ENCODE measurements at places on chromosomes 4 and X.

- DNase-seq: no peak
These were observed 194.3 kb upstream of the POF1B start for GRCh38 chrX:85573801-85574200.

DNA sequence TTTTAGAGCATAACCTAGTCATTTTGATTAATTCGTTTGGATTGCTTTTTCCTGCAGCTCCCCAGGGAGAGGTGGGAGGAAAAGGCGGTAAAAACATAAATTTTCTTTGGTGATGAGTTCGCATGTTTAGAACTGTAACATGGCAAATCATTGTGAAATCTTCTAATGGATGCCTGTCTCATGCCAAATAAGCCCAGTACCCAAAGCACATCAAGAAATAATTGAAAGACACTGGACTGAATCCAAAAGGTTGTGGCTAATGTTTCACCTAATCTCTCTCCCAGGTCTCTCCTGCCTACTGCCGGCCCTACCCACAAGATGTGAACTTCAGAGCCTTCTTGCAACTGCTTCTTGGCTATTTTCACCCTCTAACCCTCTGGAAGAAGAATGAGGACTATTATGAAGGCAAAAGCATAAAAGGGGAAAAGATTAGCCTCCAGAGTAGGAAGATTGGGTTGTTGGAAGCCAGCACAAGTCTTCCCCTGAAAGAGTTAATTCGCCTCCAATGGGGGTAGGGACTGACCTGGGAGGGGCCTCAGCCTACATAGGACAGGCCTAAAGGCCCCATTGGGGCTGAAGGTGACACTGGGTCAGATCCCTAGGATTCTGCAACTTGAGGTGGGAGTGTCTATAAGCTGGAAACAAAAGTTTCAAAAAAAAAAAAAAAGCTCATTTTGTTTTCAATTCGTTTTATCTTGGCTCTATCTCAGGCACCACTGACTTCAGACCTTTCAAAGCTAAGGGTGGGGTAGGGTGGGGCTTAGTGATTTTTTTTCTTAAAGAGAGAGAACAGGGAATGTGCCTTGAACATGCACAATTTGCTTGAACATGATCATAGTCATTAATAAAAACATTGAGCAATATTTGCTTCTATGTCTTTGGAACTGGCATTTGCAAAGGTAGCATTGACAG is 278.6 kb upstream of the KLF3 start:
- DNase-seq: no peak

GRCh38 chr4:140937866-140938265 is 181.7 kb upstream of the TBC1D9 start:
- DNase-seq: no peak

- DNase-seq: no peak
These were observed 565 bp upstream of the ZNF41 start for GRCh38 chrX:47483306-47484268.

DNA sequence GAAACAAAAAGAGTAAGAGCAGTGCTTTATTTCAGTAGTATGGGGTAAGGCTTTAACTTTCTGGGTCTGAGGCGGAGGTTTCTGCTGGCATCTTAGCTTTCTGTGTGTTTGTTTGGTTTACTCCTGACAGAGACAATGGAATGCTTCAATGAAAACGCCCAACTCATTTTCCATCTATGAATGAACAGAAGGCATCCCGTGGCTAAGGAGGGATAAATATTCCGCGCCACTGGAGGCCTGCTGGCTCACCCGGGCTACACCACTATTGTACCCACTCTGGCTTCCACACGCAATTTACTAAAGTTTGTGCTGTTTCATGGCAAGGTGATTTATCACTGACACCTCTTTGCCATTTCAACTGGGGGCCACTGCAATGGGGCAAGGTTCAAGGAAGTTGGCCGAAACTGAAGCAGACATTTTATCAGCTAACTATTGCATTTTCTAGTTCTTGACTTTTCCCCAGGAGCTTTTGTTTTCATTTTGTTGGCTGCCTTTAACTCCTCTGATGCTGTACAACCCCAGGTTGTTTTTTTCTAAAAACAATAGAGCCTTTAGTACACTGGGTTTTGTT is 32.8 kb upstream of the PPARGC1A start:
- DNase-seq: no peak

DNA sequence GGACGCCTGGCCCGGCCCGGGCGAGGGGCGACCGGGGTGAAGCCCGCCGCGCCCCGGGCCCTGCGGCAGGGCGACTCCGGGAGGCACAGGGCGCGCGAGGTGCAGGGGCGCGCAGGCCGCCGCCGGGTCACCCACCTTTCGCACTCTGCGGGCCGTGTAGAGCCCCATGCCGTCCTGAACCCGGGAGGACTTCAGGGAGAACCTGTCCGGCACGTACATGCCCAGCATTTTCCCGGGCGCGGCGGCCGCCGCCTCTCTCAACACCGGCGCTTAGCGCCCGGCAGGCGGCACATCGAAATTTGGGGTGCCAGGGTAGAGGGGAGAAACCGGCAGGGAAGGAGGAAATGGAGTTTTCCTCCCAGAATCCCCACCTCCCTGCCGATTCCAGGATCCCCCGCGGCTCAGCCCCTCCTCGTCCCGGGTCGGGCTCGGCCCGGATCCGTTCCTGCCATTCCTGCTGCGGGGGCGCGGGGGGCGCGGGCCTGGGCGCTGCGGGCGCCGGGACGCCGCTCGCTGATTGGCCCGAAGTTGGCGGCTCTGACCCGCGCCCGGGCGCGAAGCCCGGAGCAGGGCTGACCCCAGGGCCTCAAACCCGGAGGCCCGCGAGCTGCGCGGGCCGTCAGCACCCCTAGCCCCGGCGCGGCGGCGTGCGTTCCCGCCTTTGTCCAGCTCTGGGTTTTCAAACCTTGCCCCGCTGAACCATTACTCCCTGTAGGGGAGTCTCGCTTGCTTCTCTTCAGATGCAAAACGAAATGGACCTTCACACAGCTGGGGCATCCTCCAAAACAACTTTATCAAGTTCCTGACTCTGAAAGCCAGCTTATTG is at the start of gene PRDM5:
PRDM5 (minus strand) TSS at position 346 of the 826 bp plus-strand sequence; CDS start at position 228, 118 bp downstream.
- peak; percentile 18 for DNase-seq

GRCh38 chr4:170089274-170089667 is 485 bp downstream of the AADAT start:
- no peak for DNase-seq

- DNase-seq: no peak
These were observed 69.6 kb downstream of the PPP2R2C start for GRCh38 chr4:6402566-6403399.

- DNase-seq: no peak
These were observed 7.9 kb downstream of the PGRMC2 start for GRCh38 chr4:128279624-128280225.

GRCh38 chr4:68494688-68495087 is 47.4 kb downstream of the TMPRSS11E start:
- no peak for DNase-seq

DNA sequence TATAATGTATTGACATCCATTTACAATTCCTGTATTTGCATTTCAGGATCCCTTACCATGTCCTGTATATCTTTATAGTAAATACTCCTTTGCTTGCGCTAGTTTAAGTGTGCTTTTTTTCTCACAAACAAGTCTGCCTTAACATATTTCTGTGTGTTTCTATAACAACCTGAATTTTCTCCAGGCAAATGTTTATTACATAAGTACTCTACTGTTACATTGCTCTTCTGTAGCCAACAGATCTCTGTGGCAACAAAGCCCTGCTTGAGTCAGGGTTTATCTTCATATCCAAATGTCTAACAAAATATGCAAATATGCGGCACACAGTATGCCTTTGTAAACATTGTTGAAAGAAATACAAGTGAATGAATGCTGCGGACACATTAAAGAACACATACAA is 625.5 kb downstream of the TLL1 start:
- no peak for DNase-seq

- DNase-seq: no peak
These were observed 55.3 kb upstream of the KCNIP4 start for GRCh38 chr4:22003878-22004277.

DNA sequence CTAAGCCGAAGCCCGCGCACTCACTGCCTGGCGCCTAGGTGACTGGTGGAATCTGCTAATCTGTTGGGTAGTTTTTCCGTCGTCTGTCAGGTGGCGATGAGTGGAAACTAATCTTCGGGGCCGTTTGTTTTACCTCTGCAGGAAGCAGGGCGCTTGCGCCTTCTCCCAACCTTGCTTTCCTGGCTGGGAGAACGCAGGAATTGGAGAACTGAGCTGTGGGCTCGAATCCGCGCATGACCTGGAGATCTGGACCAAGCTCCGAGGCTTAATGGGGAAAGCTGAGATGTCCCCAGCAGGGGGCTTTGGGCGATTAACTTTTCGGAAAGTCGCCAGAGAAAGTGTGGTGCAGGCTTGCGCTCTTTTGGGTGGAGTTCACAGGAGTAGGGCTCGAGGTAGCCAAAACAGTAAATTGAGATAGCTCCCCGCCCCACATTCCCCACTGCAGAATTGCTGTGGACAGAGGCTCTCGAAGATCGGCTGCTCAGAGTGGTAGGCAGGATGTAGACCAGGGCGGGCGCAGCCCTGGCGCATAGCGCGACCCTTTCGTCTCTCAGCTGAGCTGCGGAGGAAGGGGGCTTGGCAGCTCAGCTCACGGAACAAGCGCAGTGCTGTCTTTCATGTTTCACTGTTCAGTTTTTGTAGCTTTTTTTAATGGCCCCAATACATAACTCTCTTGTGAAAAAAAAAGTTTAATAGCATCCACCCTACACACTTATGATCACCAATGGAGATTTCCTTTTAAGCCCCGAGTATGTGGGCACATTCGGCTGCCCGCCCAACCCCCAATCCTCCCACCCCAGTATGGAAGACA is 2.7 kb upstream of the FGF5 start:
- DNase-seq: no peak

DNA sequence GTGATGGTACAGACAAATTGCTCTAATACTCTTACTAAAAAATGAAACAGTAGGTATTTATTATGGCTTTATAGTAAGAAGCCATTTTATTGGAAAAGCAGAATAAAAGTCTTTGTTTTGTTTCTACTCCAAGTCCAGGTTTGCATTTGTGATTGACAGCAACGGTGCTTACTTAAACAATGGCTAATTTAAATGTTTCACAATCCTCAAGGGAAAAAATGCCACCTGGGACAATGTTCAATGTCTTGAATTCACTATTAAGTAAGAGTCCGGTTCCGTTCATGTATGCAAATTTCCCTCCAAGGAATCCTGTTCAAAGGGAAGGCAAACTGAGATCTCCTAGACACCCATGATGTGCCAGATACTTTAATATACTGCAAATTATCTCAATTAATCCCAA is 123.6 kb downstream of the RBM47 start:
- no peak for DNase-seq

GRCh38 chrX:111040377-111041017 is 55.5 kb upstream of the PAK3 start:
- DNase-seq: no peak

- DNase-seq: no peak
These were observed 122.7 kb upstream of the JADE1 start for GRCh38 chr4:128686810-128687209.

GRCh38 chr4:4321951-4322688 is 32.1 kb downstream of the ZBTB49 start:
- DNase-seq: no peak

GRCh38 chrX:49139713-49140112 is 16.2 kb upstream of the GPKOW start:
- no peak for DNase-seq

DNA sequence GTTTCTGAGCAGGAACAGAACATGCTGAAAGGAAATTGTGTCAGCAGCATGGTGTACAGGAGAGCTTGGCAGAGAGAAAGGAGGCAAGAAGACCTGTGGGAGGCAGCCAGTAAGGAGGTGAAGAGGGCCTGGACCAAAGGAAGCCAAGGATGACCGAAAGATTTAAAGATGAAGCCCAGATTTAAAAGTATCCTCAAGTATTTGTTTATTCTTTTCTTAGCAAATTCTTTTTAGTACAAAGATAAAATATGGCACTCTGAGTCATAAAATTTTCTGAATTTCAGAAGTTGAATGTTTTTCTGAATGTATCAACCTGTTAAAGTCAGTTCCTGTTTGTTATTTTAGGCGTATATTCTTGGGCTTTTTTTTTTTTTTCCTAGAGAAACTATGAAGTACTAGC is 3.5 kb downstream of the PKD2 start:
- no peak for DNase-seq

- DNase-seq: no peak
These were observed 17.6 kb downstream of the SUPT20HL1 start for GRCh38 chrX:24377911-24378468.

DNA sequence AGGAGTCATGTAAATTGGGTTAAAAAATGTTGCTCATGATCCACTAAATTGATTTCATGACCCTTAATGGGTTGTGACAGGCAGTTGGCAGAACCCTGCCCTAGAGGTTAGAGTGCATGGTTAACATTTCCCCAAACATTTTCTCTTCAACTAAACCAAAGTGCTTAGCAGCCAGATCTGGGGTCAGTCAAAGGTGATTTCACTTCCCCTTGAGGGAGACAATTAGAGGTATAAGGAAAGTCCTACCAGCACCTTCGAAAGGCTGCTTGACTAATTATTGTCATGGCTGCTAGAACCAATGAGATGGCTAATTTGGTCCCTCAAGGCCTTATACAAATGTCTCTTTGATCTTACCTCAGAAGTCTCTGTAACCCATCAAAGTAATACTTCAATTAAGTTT is 30.9 kb upstream of the INTS6L start:
- DNase-seq: no peak

DNA sequence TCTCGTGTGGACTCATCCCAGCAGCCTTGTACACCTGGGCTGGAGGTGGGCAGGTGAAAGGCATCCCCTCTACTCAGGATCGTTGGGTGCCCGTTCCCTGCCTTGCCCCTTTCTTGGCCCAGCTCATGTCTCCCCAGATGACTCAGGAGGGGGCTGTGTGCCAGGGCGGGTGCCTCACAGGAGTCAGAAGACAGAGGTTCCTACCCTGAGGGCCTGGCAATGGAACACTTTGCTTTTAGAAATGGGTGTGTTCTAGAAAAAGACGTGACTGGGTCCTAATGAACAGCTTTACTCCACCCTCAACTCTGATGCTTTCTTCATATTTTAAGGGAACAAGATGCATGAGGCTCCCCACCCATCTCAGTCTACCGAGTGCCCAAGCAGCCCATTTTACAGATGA is 22.5 kb upstream of the TRIM2 start:
- DNase-seq: no peak

GRCh38 chrX:14777525-14777924 is 95.3 kb downstream of the FANCB start:
- DNase-seq: no peak

DNA sequence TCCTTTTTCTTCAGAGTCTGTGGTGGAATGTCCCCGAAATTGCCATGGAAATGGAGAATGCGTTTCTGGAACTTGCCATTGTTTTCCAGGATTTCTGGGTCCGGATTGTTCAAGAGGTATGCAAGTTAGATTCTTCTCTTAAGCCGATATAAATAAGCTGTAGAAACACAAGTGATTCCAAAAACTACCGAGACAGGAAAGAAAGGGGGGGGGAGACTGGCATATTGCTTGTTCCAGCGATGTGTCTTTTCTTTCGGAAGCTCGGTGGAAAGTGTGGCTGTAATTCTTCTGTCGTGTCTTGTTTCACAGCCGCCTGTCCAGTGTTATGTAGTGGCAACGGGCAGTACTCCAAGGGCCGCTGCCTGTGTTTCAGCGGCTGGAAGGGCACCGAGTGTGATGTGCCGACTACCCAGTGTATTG is 236.9 kb downstream of the DCTD start:
- DNase-seq: no peak

- DNase-seq: no peak
These were observed 168.0 kb upstream of the DIPK2B start for GRCh38 chrX:45368705-45369104.
